ENCODE measurements at places on chromosomes 2 and 18.

GRCh38 chr2:46655551-46656436, 176.4 kb downstream of the TMEM247 start:
- no peak for DNase-seq

- no peak for DNase-seq
Measured at GRCh38 chr2:100292022-100292580, 30.2 kb downstream of the LONRF2 start.

DNA sequence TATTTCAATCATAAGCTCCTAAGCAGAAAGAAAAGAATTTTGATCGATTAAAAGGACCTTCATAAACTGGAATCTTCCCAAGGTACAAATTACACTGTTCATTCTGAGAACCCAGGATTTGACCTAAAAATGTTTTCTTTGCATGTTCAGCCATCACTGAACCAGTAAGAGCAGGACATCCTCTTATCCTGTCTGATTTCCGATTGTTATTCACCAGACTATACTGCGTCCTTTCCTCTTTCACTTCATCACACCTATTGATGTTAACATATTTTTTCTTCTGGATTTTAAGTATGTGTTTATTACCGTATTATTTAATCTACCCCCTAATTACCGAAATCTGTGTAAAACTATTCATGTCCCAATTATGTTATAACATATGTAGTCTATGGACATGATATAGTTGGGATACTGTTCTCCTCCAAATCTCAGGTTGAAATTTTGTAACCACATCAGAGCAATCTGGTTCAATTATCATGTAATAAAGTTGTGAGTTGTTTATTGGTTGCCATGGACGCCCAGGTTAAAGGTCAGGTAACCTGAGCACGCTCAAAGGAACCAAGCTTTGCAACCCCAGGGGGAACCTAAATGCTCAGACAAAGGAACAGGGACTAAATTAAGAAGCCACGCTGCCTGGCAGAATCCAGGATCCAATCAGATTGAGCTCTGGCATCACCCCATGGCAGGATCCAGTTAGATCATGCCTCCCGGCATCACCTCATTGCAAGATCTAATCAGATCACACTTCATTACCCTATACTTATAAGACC, 11.6 kb upstream of the TBC1D8 start:
- DNase-seq: no peak

- no peak for DNase-seq
Measured at GRCh38 chr18:9835825-9836224, 49.9 kb upstream of the TXNDC2 start.

DNA sequence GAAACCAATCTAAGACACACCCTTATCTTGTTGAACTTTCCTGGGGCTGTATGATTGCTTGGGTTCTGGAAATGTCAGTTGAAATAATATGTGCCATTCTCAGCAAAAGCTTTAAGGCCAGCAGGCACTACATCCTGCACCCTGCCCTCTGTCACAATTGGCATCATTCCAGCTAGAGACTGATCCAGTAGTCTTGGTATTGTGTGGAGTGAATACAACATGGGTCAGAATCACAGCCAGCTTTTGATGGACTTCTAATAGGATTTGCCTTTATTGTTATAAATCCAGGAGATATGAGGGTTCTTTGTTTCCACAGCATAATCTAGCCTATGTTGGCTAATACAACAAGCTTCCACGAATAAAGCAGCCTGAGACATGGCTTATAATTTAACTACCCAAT, 617.0 kb upstream of the CDH2 start:
- no peak for DNase-seq

GRCh38 chr2:9094117-9094516, 90.6 kb upstream of the MBOAT2 start:
- no peak for DNase-seq

DNA sequence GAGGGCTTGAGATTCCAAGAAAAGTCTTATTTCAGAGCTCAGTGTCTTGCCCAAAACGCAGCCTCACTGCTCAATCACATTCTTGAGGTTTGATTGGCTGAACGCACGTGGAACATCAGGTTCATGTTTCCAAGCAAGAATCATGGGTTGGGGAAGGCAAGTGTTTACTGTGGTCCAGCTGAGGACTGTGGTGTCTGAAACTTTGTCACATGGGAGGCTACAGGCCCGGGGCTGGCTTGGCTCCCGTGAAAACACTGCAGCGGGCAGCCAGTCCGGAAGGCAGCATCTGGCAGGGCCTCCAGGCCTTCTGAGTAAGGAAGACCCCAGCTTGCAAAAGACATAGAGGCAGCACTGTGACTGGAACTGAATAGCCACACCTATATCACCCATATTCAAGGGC, 84.7 kb downstream of the POLR1A start:
- no peak for DNase-seq
